Activated T-helper 1 cell treated with anti-CD3 and anti-CD28 coated beads, Interleukin-2, amount 50 U/mL, for 16 hours (primary cell): ENCODE measurements at places on chromosomes 1 and 21.

DNA sequence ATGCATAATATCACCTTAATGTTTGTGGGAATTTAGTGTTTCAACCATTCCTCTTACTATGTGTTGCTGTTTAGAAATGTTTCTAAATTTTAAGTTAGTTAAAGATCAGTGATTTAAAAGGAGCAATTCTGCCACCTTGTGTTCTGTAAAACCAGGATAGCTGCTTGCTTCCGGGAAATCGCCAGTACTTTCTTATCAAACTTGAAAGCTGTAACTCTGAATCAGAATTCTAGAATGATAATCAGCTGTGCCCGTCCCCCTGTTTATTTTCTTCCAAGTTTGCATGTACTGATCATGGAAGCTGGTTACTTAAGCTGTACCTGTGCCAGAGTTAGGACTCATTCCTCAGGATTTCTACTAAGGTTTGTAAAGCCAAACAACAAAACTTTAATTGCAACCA, 656.4 kb downstream of the LTN1 start:
- DNase-seq: no peak

DNA sequence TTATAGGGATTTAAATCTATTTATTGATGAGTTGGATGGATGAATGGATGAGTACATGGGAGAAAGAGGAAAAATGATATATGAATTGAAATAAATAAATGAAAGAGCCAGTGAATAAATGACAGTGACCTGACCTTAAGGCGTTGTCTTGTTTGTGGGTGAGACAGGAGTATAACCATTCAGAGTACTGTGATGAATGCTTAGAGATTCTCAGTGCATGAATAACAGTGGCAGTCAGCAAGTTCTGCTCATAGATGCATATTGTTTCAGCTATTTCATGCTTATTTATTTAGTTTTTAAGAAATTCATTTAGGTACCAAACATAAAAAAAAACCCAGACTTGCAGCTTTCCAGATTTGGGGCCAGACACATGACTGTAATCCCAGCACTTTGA, 116.4 kb downstream of the FGGY start:
- no peak for DNase-seq

- no peak for DNase-seq
Observed at GRCh38 chr1:161427733-161428516, 60.2 kb upstream of the CFAP126 start.

GRCh38 chr21:45412909-45413611, 8.1 kb downstream of the COL18A1 start:
- DNase-seq: no peak

GRCh38 chr1:218412171-218412570, 67.0 kb downstream of the TGFB2 start:
- no peak for DNase-seq

GRCh38 chr1:53644496-53644895, 94.5 kb downstream of the GLIS1 start:
- DNase-seq: no peak

GRCh38 chr1:10295481-10296085, 85.2 kb downstream of the KIF1B start:
- no peak for DNase-seq

GRCh38 chr1:242836423-242836822, 311.9 kb upstream of the PLD5 start:
- DNase-seq: no peak

GRCh38 chr1:228283043-228283371, 75.2 kb downstream of the OBSCN start:
- DNase-seq: no peak

- no peak for DNase-seq
Observed at GRCh38 chr1:155125511-155125945, 2.1 kb upstream of the EFNA1 start.

DNA sequence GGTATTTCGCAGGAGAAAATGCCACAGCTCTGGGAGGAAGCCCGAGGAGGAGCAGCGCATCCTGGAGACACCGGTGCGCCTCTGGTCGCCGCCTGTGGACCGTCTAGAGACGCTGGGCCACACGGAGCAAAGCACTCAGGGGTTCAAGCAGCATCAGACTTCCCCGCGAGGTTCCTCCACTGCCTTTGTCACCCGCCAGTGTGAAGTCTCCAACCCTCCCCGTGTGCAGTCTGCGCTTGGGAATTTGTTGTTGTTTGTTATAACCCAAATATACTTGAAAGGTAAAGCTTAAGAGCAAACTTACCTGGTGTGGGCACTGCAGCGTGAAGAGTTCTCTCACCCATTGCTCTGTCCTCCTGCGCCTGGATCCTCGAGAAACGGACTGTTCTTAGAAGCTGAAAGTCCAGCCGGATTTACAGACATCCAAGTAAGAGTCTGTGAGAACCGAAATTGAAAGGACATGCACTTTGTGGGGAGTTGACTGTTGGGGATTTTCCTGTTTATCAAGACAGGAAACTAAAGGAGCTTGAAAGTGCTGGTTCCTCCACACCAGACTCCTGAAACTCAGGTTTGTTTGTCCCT, at the start of gene GBP4:
Gene GBP4 (minus strand): TSS at position 452 of the 582 bp plus-strand sequence. CDS start 108 bp downstream, at position 344.
- DNase-seq: peak; percentile 8

DNA sequence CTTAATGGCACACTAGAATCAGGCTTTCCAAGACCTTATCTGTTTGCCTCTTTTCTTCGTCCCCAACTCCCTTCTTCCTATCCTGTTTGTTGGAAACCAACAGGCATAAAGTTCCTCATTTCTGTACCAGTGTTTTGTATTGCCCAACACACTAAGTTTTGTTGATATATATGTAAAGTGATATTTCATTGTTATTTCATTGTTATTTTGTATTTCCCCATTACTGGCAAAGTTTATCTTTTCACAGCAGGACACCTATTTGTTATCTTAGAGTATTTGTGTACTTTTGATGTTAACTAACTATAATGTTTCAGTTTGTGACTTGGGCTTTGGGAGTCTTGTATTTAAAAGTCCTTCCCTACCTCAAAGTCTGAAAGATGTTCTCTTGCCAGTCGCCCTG, 27.1 kb downstream of the FAM20B start:
- no peak for DNase-seq

DNA sequence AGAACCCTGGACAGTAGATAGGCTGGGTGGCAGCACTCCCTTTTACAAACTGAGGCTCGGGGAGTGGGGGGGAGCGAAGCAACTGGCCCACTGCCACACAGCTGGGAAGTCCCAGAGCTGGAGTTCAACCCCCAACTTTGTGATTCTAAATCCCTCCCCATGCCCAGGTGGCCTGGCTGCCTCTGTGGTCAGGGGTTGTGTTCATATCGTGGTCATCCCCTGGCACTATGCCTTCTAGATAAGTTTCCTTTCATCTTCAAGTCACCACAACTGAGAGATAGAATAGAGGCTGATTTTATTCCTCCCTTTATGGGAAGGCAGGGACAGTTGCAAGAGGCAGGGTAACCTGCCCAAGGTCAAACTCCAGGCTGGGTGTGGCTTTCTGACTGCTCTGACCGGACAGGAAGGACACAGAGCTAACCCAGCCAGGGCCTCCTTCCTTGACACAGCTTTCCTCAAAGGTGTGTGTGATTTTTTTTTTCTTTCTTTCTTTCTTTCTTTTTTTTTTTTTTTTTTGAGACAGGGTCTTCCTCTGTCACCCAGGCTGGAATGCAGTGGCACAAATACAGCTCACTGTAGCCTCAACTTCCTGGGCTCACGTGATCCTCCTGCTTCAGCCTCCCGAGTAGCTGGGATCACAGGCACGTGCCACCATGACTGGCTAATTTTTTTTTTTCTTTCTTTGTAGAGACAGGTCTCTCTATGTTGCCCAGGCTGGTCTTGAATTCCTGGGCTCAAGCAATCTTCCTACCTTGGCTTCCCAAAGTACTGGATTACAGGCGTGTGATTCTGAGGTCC, 18.4 kb upstream of the TNFRSF1B start:
- no peak for DNase-seq

DNA sequence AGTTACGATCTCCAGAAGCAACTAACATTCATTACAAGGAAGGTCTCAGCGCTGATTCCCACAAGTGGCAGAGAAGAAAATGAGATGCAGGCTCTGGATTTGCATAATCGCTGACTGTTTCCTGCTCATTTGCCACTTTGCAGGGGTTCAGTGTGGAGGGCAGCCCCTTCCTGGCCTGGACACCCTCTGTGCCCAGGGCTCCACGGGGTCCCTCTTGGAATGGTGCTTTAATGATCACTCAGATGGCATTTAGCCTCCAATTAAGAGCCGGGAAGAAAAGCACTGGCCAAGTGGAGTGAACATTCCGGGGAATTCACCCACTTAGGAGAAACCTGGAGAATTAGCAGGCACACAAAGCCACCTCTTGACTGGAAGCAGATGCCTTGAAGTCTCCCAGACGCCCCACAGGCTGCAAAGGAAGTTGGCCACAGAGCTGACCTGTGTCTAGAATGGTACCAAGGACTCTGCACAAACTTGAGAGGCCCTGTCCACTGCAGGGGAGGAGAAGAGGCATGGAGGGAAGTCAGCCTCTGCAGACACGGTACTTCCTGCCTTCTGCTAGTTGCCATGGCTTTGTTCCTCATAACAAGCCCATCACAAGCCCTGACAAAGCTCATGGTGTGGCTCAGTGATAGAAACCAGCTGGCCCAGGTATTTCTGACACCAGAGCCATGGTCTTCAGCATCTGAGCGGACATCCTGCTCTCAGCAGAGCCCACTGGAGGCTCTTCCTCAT, 157.2 kb downstream of the KAZN start:
- DNase-seq: no peak

DNA sequence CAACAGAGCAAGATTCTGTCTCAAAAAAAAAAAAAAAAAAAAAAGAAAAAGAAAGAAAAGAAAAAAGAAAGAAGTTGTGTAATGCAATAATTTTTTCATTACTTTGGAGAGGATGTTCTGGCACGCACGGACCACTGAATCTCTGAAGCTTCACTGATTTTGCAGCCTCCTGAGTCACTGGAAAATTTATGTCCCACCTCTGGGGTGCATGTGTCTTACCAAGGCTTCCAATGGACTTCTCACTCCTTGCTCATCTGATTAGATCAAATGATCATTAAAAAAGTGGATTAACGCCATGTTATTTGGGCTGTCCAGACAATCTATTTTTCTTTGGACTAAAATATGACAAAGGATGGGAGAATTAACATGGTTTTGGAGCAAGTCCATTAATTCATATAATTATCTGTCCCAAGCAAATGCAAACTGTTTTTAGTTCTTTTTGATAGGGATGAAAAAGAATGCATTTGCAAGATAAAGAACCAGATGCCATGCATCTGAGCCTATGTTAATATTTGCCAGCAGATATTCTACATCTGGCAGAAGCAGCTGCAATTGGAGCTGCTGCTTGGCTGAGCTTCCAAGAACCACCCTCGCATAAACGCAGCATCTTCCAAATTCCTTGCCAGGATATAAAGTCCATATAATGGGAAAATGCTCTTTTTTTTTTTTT, 10.1 kb upstream of the MAP1LC3C start:
- DNase-seq: no peak

DNA sequence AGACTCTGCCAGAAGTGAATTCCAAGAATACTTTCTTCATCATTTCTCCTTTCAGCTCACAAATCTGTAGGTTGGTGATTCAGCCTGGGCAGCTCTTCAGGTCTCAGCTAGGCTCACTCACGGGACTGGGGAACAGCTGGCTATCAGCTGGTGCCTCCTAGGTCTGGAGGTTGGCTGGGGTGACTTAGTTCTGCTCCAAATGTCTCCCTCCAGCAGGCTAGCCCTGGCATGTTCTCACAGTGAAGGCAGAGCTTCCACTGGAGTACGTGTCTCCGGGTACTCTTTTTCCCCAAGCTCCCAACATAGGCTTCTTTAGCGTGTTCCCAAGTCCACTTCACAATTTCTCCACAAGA, 12.5 kb upstream of the VAMP4 start:
- DNase-seq: no peak

DNA sequence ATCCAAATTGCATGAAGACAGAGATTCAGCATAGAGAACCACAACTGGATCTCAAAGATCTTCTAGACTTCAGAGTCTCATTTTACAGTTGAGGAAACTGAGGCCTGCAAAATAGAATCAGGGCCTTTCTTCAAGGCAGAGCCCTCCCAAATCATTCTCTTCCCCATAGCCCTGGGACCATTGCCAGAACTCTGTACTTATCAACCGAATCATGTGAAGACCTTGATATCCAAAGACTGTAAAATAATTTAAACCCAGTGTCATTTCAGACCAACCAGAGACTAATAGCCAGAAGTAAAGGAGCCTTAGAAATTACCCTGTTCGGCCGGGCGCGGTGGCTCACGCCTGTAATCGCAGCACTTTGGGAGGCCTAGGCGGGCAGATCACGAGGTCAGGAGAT, 90.1 kb downstream of the DTL start:
- no peak for DNase-seq
